ENCODE measurements at places on chromosomes 1 and 21.

- DNase-seq = no peak
These were observed 157.0 kb upstream of the C21orf91 start for GRCh38 chr21:17976139-17976538.

DNA sequence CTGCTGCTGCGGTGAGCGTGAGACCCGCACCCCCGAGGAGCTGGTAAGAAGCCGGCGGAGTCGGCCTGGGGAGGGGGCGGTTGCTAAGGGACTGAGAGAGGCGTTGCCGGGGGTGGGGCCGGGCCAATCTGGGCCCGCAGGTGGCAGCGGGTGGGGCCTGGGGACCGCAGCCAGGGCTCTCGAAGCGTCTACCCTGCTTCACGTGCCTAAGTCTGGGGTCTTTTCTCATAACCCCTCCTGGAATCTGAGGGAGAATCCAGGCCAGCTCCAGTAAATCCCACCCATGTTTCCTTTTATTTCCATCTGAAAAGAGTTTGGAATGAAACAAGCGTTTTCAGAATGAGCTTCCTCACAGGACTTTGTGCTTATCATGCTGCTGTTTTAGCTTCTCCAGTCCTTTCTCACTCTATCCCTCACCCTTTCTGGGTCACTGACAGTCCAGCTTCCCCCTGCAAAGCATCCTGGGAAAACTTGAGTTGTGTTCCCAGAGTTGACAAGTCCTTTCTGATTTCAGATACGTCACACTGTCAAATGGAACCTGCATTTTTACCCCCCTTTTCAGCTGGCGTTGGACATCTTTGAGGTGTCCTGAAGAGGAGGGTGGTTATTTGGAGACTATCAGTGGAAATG is 431 bp downstream of the CLCN6 start:
- DNase-seq = no peak

DNA sequence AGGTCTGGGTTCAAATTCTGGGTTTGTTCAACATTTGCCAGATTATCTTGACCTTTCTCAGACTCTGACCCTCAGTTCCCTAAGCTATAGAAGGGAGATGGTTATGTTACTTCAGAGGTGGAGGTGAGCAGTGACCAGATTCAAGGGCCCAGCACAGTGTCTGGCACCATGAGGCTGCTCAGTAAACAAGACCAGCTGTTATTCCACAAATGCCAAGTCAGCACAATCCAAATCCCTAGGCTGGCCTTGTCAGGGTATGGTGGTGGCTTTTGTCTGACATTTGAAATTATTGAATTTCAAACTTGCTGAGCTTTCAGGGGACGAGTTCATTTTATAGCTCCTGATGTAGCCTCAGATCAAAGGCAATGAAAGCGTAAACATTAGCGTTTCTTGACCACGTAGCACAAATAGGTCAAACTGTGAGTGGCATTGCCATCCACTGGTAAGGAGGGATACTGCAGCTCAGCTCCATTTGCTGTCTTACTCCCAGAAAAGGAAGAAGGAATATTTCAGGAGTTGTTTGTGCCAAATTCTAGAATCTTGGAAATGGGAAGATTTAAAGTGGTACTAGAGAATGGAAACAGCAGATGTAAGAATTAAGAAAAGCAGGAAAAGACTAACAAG is 94.3 kb upstream of the EDN2 start:
- DNase-seq = no peak

DNA sequence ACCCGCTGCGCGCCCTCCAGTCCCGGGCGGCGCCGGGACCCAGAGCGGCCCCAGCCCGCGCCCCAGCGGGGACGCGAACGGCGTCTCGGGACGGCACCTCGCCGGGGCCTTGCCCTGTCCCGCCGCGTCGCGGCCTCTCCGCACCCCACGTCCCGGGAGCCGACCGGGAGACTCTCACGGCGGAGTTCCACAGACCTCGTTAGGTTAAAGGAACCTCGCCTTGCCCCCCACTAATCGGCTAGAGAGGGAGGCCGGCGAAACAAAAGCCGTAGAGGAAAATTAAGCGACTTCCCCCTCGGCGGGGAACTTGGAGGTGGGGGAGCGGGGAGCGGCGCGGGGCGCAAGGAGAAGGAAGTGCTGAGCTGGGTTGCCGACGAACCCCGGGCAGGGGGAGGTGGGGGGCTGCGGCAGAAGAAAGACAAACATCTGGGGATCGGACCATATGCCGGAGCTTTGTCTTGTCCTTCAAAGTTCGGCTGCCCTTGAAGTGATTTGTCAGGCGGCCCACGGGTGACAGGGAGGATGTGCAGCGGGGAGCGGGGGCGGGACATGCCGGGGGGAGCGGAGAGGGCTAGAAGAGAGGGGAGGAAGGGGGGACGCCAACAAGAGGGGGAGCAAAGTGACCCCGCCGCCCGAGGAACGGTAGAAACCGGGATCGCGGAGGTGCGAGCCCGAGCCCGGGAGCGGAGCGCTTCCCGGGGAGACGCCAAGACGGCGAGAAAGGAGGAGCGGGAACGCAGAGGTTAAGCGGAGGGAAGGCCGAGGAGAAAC is 120.0 kb upstream of the RRP15 start:
- peak; percentile 21 for DNase-seq

GRCh38 chr1:101732261-101732660 is 264.5 kb downstream of the OLFM3 start:
- DNase-seq = no peak

- DNase-seq = no peak
These were observed 9.6 kb downstream of the TRIM62 start for GRCh38 chr1:33171977-33172813.

- no peak for DNase-seq
These were observed 35.8 kb upstream of the RUNX1 start for GRCh38 chr21:35084869-35085268.

GRCh38 chr1:93016171-93016570 is 54.9 kb upstream of the DIPK1A start:
- DNase-seq = no peak

GRCh38 chr1:159988006-159988405 is 34.0 kb upstream of the SLAMF9 start:
- DNase-seq = no peak

GRCh38 chr1:89460325-89460724 is 64.3 kb upstream of the LRRC8B start:
- DNase-seq = no peak

GRCh38 chr1:40808444-40808843 is 24.9 kb downstream of the KCNQ4 start:
- DNase-seq = no peak

- DNase-seq = no peak
These were observed 35.8 kb downstream of the NDUFS5 start for GRCh38 chr1:39061951-39062350.

GRCh38 chr1:212958175-212958574 is 7.8 kb downstream of the VASH2 start:
- DNase-seq = no peak

DNA sequence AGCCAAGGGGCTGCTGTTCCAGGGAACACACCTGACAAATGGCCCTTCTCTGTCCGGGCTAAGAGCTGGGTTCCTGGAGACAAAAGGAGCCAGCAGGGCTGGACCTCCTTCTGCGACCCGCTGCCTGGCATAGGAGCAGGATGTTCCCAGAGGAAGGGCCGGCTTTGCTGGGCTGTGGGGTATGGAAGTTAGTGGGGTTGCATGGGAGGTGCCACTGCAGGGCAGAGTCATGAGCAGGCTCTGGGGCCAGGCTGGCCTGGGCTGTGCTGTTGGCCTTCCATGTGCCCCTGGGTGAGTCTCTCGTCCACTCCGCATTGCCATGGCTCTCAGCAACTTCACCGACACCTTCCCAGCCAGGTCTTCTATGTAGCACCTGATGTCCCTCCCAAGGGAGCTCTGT is 507.6 kb downstream of the PTPRU start:
- DNase-seq = no peak
